OCI-LY7 (cell line): ENCODE measurements at places on chromosomes 6 and 20. TPM values are rescaled to one million over a fixed set of nuclear protein-coding genes. Genes with fewer than 3 reads are reported as not detected.

- no peak for DNase-seq
Observed at GRCh38 chr6:75775219-75775618, 26.2 kb downstream of the MYO6 start.

- no peak for DNase-seq
Observed at GRCh38 chr6:72984981-72985665, 240.2 kb downstream of the KHDC1L start.

DNA sequence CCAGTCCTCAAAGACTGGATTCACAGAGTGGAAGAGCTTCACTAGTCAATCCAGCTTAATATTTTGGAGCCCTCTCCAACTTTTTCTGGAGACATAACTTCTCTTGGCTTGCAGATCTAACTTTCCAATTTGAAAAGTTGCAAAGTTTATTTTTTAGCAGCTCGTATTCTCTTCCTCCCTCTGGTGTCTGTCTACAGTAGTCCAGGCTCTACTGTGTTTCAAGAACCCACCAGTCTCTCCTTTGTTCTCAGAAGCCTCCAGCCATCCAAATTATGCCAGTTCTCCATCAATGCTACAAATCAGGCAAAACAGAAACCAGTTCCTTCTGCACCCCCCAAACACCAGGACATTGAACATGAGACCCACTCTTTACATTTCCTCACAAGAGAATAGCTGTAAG is 376.1 kb upstream of the OPRM1 start:
- no peak for DNase-seq

The RAD21L1 gene
- total RNA-seq: not detected in 2 replicates

- no peak for DNase-seq
Observed at GRCh38 chr6:45895569-45895968, 120.1 kb downstream of the CLIC5 start.

- DNase-seq: no peak
Observed at GRCh38 chr6:124355146-124355545, 551.5 kb downstream of the NKAIN2 start.

DNA sequence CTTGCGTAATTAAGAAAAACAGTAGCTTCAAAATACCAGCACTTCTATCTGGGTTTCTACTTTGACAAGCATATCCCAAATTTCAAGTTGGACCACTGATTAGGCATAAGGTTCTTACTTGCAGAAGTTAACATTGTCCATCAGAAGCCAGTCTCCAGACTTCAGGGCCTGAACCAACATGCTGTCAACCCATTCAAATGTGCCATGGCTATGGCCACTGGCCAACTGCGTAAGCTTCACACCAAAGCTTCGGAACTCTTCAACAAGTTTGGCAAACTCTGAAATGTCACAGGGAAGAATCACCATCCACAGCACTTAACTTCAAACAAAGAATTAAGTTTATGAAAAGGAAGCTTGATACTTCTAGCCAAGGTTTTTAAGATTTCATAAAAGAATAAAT is 78.0 kb upstream of the LYRM2 start:
- no peak for DNase-seq

GRCh38 chr6:134701301-134701700 is 248.6 kb downstream of the ALDH8A1 start:
- no peak for DNase-seq

GRCh38 chr20:56360133-56360907 is 1.5 kb downstream of the FAM210B start:
- no peak for DNase-seq

- no peak for DNase-seq
Observed at GRCh38 chr6:52877168-52877567, 32.3 kb downstream of the GSTA3 start.
